8988T (cell line): ENCODE measurements at places on chromosomes 5 and 9.

DNA sequence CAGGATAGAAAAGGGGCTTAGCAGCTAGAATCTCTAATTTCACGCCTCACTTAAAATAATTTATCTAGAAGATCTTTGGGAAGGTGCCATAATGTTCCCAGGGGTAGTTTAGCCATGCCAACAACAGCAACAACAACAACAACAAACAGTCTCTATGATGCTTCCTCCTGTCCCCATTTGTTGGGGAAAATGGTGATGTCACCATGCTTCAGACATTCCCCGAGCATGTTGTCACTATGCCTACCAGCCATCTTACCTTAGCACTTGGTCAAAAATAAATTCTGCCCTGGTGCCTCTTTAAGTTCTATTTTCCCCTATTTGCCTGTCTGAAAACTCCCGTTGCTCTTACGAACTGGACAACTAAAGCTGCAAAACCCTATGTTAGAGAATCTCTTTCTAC is 76.6 kb downstream of the KCNN2 start:
- no peak for DNase-seq

DNA sequence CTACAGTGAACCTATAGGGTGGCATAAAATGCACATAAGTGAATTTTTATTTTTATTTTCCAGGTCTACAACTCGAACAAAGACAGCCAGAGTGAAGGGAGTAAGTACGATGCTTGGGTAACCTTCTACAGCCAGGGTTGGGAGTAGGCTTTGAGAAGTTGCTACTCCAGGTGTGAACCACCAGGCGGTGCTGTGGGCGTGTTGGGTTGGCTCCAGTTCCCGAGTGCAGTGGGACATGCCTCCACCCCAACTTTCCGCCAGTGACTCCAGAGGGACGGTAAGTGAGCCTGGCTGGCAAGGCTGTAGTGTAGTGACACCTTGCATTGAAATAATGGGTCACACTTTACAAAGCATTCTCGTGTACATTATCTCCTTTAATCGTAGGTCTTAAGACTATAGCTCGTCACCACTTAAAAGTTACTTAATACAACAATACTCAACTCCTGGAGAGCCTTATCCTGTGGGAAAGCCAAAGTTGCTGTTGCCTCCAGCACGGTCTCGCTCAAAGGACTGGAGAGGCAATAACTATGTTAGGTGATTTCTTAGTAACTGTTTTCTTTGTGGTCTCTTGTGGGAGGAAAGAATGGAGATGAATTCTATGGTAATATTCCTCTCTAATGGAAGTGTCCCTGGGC is 244.0 kb downstream of the ARHGAP26 start:
- peak; percentile 15 for DNase-seq

GRCh38 chr5:83844449-83845068 is 123.9 kb upstream of the HAPLN1 start:
- DNase-seq, result no peak

DNA sequence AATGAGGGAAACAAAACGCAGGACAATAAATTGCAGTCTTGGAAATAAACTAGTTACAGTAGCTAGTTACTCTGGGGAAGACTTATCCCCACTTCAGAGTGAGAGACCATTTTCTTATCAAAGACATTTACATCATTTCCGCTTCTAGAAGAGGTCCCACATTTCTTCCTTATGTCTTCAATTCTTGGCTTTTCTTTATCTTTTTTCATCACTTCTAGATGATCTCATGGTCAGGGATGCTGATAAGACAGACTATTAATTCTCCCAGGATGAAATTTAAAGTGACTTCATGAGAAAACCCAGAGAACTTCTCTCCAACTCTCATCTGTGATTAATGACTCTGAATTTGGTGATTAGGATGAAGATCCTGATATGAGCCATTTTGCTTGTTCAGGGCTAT is 229.1 kb downstream of the MTRR start:
- DNase-seq, result no peak

GRCh38 chr9:105055917-105056316 is 128.0 kb upstream of the ABCA1 start:
- DNase-seq, result no peak

- DNase-seq, result no peak
Observed at GRCh38 chr9:100756217-100756616, 178.3 kb downstream of the CAVIN4 start.

DNA sequence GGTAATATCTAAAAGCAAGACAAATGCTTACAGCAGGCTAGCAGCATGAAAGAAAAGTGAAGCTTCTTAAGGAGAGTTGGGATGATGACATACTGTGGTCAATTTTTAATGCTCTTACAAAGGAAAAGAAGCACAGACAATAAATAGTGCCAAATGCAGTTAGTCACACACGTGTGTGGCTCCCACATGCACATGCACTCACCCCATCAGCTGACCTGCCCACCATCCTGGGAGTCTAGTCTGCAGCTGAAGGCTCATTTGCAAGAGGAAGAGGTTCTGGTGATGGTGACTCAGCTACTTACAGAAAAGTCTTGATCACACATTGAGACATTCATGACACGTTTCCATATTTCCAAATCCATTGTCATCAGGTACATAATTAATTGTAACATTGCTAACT is 129.3 kb downstream of the MRPL36 start:
- no peak for DNase-seq

DNA sequence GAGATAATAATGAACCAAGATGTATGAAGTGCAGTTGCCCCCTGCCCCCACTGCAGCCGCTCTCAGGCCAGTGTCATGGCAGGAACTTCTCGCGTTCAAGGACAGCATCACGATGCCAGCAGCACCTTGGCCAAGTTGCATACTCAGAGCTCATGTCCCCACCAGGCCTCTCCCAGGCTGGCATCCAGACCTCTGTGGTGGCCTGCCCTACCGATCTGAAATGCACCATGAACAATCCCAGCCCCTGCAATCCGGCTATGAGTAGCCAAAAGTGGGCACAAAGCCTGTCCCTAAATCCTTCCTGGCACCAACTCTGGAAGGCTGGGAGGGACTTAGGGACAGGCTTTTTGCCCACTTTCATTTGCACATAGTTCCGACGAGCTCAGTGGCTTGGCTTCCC is 140.9 kb downstream of the PAX5 start:
- no peak for DNase-seq

DNA sequence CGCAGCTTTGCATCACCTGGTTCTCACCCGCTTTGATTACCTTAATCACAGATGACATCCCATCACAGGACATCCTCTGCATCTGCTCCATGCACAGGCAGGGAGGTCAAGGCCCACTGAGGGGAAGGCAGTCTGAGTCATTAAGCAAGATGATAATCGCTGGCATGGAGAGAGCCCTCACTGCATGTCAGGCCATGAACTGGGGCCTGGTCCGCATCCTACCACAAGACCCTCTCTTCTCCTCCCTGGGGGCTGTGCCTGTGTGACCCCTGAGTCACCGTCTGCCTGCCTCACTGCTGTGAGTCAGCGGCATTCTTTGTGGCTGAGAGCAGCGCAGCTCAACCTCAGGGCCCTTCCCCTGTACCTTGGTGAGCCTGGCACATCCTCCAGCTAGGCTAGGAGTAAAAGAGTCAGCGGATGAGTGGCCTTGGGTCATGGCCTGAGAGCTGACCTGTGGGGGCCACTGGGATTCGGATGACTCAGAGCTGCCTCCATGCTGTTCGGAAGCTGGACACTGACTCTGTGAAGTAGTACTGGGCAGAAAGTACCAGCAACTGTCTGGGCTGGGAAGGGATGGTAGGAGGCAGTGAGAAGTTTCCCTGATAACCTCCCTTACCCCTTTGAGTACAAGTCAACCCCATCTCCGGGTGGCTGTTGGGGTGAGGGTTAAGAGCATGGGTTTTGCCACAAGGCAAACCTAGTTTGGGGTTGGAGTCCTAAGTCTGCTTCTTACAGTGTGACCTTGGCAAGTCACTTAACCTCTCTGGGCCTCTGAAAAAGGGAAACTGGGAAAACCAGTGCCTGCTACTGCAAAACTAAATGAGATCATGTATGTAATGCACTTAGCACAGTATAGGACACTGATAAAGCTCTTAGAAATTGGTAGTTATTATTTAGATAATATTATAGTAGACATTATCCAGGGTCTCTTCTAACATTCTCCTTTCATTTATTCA is 14.6 kb upstream of the ARSI start:
- peak; percentile 86 for DNase-seq

GRCh38 chr9:124014956-124015660 is 3.5 kb downstream of the LHX2 start:
- DNase-seq, result no peak

DNA sequence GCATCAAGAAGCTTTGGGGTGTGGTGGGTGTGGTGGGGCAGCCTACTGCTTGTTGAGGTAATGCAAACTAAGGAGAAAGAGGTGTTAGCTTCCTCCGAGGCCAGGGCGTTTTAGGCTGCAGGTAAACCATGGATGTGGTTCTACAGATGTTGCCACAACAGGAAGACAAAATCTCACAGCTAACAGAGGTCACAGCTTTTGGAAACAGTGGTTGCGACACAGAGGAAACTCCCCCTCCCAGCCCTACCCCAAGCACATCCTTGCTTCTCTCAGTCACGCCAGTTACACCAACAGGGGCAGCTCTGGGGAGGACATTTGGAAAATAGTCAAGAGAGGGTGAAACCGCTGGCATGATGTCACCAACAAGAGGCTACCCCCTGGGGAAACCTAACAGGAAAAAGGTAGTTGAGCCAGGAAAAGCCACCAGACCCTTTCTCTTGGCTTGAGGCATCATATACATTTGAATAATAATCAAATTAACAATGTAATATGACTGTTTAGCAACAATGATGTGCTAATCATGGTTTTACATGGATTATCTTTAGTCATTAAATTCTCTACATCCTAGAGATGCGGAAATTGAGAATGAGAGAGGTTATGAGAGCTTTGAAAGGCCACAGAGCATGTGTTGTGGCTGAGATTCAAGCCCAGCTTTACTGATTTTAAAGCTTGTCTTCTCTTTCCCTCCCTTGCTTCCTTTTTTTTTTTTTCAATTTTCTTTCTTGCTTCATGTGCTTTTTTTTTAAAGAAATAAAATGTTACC is 82.2 kb upstream of the IL12B start:
- DNase-seq, result no peak

- DNase-seq, result no peak
Observed at GRCh38 chr5:112951124-112951702, 25.4 kb upstream of the DCP2 start.

DNA sequence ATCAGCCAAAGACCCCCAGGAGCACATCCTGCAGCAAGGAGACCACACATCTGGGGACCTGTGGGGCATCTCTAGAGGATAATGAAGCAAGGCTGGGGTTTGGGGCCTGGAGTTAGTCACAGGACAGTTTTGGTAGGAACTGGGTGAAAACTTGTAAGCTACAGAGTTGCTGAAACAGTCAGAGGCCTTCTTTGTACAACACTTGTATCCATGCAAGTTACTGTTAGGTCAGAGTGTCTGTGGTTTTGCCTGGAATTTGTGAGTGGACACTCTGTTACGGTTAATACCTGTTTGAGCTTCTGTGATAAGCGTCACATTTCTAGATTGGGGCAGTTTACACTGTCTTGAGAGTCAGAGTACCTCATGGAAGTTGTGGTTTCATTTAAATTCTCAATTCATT is 22.6 kb upstream of the ASPN start:
- DNase-seq, result no peak

DNA sequence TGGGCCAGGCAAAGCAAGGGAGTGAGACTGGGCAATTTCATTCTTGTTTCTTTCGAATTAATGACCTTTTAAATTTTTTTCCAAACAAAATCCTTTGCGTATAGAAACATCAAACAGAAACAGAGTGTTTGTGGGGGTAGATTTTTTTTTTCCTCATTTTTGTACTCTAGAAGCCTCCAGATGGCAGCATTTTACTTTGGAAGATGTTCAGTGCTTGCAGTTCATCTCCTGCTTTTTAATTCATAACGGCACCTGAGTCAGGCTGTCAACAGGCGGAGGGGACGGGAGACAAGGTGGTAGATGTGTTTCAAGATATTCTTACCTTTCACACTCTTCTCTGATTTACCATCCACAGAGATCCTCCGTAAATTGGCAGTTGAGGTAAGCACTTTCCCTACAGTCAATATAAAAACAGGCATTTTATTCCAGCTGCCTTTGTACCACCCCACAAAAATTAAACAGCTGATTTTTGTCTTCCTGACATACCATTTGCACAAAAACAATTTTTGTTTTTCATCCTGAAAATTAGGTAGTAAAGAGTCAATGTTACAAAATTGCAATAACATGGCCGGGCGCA is 99.5 kb upstream of the FBXL17 start:
- peak; percentile 6 for DNase-seq

GRCh38 chr9:130107234-130107861 is 53.6 kb downstream of the GPR107 start:
- DNase-seq, result peak; percentile 36

DNA sequence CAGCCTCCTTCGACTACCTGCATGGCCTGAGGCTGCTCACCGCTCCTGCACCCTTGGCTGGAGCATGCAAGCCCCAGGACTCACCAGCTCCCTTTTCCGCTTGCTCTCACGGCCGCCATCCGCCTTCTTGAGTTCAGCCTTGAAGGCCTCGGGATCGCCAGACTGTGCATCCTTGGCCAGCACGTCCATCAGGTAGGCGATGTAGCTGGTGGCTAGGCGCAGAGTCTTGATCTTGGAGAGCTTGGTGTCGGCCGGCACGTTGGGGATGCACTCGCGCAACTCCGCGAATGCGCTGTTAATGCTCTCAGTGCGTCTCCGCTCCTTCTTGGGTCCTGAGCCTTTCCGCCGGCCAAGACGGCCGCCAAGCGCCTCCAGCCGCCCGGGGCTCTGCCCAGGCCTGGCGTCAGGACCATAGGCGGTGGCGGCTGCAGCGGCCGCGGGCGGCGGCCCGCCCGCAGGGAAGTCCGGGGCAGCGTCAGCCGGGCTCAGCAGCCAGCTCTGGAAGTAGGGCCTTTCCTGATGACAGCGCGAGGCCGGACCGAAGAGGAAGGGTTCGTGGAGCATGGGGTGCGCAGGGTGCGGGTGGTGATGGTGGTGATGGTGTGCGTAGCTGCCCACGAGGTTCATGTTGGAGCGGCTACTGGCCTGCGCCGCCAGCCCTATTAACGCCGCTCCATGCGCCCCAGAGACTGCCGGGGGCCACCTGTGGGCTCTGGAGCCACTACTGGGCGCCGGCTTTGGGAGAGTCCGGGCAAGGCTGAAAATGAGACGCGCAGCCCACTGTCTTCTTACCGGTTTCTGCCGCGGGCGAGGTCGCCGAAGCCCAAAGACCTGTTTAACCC is 424 bp downstream of the HAND1 start:
- no peak for DNase-seq

- DNase-seq, result no peak
Observed at GRCh38 chr5:135141303-135142268, 107.6 kb upstream of the PITX1 start.

- DNase-seq, result no peak
Observed at GRCh38 chr5:150700246-150700593, 642 bp downstream of the RBM22 start.

GRCh38 chr5:88670461-88670860 is 212.5 kb downstream of the MEF2C start:
- DNase-seq, result no peak

DNA sequence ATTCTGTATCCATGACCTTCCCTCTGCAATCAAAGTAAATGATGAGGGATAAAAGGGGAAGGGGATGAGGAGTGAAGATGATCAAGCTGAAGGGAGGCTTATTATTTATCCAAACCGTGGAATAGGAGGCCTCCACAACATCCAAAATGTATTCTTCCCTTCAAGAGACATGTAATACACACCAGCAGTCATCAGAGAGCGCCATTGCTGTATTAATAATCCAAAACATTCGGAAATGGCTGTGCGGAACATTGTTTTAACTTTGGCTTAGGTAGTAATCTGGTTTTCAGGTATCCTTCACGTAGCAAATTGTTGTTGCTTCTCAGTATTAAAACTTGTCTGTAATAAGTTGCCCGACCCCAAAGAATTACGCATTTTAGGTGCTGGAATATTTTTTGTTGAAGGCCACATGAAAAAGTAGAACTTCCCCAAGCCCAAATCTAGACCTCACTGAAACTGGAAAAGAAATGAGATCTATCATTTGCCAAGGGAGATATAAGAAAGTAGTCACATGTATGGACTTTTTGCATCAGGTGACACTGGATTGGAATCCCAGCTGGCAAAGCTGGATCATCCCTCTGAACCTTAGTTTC is 2.6 kb upstream of the BOD1 start:
- peak; percentile 54 for DNase-seq
